Activated naive CD4-positive, alpha-beta T cell treated with anti-CD3 and anti-CD28 coated beads, Interleukin-2, amount 10 ng/mL, durations not matched to agents 7 days and 5 days (primary cell): ENCODE measurements at places on chromosomes 4 and X.

DNA sequence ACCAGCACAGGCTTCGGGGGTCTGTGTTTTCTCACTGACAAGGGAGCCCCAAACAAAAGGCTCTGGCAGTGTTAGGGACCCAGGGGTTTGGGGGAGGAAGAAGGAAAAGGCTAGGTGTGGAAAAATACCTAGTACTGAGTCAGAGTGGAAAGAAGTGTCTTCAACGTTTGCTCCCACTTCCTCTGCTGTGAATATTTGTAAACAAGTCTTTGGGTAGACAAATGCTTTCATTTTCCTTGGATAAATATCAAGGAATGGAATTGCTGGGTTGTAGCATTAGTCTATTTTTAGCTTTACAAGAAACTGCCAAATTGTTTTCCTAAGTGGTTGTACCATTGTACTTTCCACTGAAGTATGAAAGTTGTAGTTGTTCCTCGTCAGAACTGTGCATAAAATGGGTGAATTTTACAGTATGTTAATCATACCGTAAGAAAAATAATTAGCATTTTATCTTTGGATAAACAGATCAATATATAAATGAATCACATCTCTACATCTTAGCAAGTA is 17.4 kb downstream of the COL4A5 start:
- no peaks in the 10 kb centered on the region for H3K27me3 ChIP-seq
- no peak for DNase-seq
- H3K4me1 ChIP-seq, result no peaks in the 10 kb centered on the region
- no peaks in the 10 kb centered on the region for H3K36me3 ChIP-seq
- H3K27ac ChIP-seq, result no peak overlapping the region

DNA sequence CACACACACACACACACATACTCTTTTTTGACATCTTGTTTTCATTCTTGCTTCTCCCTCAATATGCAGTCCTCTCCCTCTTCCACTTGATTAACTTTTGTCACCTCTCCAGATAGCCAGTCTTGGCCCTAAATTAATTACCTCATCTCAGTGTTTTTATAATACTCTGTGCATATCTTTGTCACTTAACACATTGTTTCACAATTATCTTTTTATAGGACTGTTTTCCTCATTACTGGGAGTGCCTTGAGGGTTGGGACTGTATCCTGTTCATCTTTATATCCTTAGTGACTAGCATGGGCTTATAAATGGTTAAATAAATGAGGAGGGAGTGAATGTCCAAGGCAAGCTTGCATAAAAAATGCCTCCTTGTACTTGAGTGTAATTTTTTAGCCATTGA is 33.1 kb downstream of the SYNPO2 start:
- DNase-seq, result no peak
- H3K4me3 ChIP-seq, result no peak overlapping the region

DNA sequence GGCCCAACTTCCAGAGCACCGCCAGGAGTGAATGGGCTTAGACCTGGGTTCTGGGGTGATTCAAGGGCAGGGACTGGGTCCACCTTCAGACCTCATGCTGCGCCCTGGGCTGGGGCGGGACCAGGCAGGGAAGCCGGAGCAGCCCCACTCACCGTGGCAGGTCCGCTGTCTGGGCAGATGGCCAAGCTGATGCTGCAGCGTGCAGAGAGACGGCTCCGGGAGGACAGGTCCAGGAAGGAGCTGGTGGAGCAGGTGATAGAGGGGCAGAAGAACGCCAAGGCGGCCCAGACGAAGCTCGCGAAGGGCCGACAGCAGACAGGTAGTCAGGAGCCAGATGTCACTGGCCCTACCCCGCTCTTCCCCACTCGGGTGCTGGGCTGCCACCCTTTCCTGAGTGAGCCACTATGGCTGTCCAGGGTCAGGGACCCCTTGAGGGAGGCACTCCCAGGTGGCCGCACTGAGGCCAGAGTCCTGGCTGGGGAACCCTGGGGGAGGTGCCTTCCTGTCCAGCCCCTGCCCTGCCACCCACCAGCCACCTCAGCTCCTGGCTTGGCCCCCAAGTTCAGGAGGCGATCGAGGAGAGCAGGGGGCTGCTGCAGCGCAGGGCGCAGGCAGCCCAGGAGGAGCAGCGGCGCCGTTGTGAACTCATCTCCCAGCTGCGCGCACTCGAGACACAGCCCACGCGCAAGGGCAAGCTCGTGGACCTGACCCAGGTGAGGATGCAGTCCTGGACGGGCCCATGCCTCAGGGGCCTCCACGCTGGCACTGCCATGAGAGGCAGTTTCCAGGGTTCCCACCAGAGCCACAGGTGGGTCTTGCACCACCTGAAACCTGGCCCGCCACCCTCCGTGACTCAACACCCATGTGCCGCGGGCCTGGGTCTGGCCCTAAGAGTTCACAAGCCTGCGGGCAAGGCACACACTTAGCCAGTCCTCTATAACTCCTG is 10.1 kb upstream of the RNF4 start:
- no peak for DNase-seq
- no peak overlapping the region for H3K4me3 ChIP-seq
- no peaks in the 10 kb centered on the region for H3K36me3 ChIP-seq

DNA sequence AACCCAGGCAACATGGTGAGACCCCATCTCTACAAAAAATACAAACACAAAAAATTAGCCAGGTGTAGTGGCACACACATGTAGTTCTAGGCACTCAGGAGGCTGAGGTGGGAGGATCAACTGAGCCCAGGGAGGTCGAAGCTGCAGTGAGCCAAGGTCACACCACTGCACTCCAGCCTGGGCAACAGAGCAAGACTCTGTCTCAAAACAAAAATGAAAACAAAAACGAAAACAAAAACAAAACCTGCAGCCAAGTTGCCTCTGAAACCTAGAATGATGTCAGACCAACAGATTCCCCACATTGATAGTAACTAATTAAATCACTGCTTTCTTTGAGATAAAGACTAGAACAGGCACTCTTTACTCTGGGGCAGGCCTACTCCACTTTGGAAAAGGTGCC is 104.5 kb downstream of the AMELX start:
- H3K27me3 ChIP-seq, result no peaks in the 10 kb centered on the region
- no peak overlapping the region for H3K27ac ChIP-seq
- no peak overlapping the region for H3K4me3 ChIP-seq
- DNase-seq, result no peak
- H3K4me1 ChIP-seq, result no peaks in the 10 kb centered on the region
- no peaks in the 10 kb centered on the region for H3K36me3 ChIP-seq

GRCh38 chrX:1392376-1393068 is 609 bp upstream of the SLC25A6 start:
- no peak for DNase-seq
- no peaks in the 10 kb centered on the region for H3K27me3 ChIP-seq
- peaks cover 48% of the 10 kb centered on the region for H3K36me3 ChIP-seq
- H3K27ac ChIP-seq, result peak overlapping the region; percentile 97

DNA sequence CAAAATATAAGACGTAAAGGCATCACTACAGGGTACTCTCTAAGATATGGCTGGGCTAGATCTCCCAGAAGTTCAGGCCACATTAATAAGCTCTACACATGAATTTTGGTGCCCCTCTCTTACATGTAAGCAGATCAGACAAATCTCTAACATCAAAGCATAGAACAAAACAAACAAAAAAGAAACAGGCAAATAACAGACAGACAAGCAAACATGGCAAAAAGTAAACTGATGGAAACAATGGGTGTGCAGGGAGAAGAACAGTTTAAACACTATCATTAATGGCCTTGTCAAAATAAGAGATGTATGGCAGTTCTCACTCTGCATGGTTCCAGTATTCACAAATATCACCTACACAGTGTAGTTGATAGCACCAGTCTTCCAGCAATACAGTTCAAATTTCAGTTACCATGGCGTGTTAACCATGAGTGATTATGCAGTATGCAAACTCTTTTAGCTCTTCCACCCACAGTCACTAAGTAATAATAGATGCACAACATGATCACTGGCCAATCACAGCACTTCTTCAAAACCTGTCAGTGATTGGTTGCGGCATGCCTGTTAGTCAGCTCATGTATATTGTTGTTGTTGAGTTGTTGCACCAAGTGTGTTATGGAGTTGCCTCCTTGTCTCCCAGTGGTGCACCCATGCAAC is 110.7 kb upstream of the TLR3 start:
- DNase-seq, result no peak
- no peaks in the 10 kb centered on the region for H3K4me1 ChIP-seq
- H3K4me3 ChIP-seq, result no peak overlapping the region
- peaks cover 4% of the 10 kb centered on the region for H3K27me3 ChIP-seq

- no peak overlapping the region for H3K27ac ChIP-seq
- peak; percentile 46 for DNase-seq
- H3K36me3 ChIP-seq, result no peaks in the 10 kb centered on the region
- H3K4me3 ChIP-seq, result no peak overlapping the region
These were observed 17.8 kb upstream of the ZNF827 start for GRCh38 chr4:145956288-145956890.

DNA sequence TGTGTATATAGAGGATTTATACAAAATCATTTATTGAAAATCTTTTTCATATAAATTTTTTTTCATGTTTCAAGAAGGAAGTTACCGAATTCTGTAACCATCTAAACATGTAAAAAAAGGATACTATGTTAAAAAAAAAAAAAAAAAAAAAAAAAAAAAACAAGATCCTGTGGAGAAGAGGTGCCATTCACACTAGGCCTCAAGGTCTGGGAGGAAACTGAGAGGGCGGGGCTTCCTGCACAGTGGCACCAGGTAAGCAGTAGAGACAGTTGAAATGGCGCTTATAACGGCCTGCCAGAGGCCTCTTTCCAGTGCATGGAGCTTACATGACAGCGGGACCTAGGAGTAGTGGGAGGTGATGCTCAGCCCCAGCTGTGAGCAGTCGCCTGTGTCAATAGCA is 17.5 kb downstream of the TRAPPC2 start:
- H3K27ac ChIP-seq, result peak overlapping the region; percentile 78
- DNase-seq, result peak; percentile 64
- H3K4me3 ChIP-seq, result no peak overlapping the region
- H3K27me3 ChIP-seq, result no peaks in the 10 kb centered on the region
- peaks cover 23% of the 10 kb centered on the region for H3K4me1 ChIP-seq

GRCh38 chr4:102647117-102647516 is 113.7 kb downstream of the MANBA start:
- no peak for DNase-seq
- H3K27ac ChIP-seq, result no peak overlapping the region
- H3K4me3 ChIP-seq, result no peak overlapping the region
- no peaks in the 10 kb centered on the region for H3K27me3 ChIP-seq
- H3K4me1 ChIP-seq, result peaks cover 11% of the 10 kb centered on the region

DNA sequence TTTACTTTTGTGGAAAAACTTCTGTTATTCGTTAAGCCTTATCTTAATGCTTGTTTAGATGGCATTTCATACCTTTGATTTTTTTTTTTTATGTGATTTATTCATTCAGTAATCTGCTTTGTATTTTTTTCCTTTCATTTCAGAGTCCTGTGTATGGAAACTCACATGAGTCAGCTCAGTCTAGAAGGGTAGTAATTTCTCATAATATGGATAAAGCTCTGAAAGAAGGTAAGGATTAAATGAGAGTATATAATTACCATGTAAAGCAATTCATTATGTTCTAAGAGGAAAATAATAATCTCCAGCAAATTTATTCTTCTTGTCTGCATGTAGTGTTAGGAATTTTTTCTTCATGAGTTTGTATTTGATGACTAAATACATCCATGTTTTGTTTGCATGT is 37.8 kb downstream of the SNX25 start:
- no peak overlapping the region for H3K27ac ChIP-seq
- H3K36me3 ChIP-seq, result peaks cover 16% of the 10 kb centered on the region
- H3K4me3 ChIP-seq, result no peak overlapping the region
- peaks cover 13% of the 10 kb centered on the region for H3K4me1 ChIP-seq
- H3K27me3 ChIP-seq, result no peaks in the 10 kb centered on the region
- no peak for DNase-seq

- no peak for DNase-seq
- H3K36me3 ChIP-seq, result no peaks in the 10 kb centered on the region
- peaks cover 10% of the 10 kb centered on the region for H3K4me1 ChIP-seq
- H3K27me3 ChIP-seq, result no peaks in the 10 kb centered on the region
These were observed 57.5 kb downstream of the TEC start for GRCh38 chr4:48212165-48212564.
